ENCODE measurements at places on chromosomes 6 and 20. TPM values are rescaled to one million over a fixed set of nuclear protein-coding genes. Genes with fewer than 3 reads are reported as not detected.

Gene MOG
- not detected for total RNA-seq

Gene CALHM6
- not detected for total RNA-seq

Gene MATN4
- 0.64 TPM for total RNA-seq

DNA sequence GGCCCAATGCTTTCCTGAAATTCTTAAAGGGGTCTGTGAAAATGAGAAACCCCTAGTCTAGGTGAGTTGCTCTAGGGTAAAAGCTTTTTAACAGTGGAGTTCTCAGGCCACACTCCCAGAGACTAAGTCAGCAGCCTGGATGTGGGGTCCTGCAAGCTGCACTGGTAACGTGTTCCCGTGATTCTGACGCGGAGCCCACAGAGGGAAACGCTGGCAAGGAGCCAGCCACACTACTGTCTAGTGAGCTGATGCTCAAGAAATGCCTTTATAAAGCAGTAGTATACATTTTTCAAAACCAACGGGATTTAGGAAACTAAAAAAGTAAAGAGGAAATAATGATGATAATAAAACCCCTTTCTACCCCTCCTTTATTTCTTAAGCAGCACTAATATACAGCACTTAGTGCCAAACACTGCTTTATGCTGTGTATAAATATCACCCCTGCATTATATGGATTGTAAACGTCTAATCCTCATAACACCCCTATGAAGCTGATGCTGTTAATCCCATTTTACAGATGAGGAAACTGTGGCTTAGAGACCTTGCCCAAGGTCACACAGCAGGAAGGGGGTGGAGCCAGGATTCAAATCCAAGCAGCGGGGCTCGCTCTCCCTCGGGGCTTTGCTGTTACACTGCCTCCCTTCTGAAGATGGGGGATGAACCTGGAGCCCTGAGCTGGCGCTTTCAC, 25.0 kb downstream of the KCNK15 start:
- H3K4me1 ChIP-seq = no peaks in the 10 kb centered on the region
- H3K27me3 ChIP-seq = peaks cover 79% of the 10 kb centered on the region
- H3K4me3 ChIP-seq = no peak overlapping the region
- DNase-seq = no peak
- H3K27ac ChIP-seq = no peak overlapping the region
- H3K36me3 ChIP-seq = no peaks in the 10 kb centered on the region

GRCh38 chr6:138346302-138347195, 31.2 kb upstream of the SMIM28 start:
- no peak for DNase-seq
- H3K4me1 ChIP-seq = no peaks in the 10 kb centered on the region
- H3K27ac ChIP-seq = no peak overlapping the region

- H3K27me3 ChIP-seq = no peaks in the 10 kb centered on the region
- H3K4me1 ChIP-seq = no peaks in the 10 kb centered on the region
- no peak overlapping the region for H3K4me3 ChIP-seq
- DNase-seq = no peak
- no peaks in the 10 kb centered on the region for H3K36me3 ChIP-seq
- H3K27ac ChIP-seq = no peak overlapping the region
Measured at GRCh38 chr6:139355777-139356445, 18.5 kb downstream of the CITED2 start.

DNA sequence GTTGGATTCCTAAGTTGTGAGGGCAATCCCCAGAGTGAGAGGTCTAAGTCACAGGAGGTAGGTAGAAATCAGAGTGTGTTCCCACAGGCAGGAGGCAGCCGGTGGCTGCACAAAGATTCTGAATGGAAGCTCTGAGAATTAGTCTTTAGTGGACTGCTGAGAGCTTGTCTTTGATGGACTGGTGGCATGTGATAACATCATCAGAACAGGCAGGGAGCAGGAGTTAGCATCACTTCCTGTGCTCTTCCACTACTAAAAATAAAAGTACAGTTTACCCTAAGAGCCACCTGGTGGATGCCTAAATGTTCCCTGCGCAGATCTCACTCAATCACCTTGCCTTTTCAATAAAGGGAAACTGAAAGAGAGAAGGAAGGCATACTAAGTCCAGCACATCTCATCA, 294.6 kb upstream of the POU3F2 start:
- no peaks in the 10 kb centered on the region for H3K4me1 ChIP-seq
- no peak overlapping the region for H3K27ac ChIP-seq
- peaks cover 32% of the 10 kb centered on the region for H3K27me3 ChIP-seq
- no peaks in the 10 kb centered on the region for H3K36me3 ChIP-seq
- DNase-seq = no peak
- H3K4me3 ChIP-seq = no peak overlapping the region

DNA sequence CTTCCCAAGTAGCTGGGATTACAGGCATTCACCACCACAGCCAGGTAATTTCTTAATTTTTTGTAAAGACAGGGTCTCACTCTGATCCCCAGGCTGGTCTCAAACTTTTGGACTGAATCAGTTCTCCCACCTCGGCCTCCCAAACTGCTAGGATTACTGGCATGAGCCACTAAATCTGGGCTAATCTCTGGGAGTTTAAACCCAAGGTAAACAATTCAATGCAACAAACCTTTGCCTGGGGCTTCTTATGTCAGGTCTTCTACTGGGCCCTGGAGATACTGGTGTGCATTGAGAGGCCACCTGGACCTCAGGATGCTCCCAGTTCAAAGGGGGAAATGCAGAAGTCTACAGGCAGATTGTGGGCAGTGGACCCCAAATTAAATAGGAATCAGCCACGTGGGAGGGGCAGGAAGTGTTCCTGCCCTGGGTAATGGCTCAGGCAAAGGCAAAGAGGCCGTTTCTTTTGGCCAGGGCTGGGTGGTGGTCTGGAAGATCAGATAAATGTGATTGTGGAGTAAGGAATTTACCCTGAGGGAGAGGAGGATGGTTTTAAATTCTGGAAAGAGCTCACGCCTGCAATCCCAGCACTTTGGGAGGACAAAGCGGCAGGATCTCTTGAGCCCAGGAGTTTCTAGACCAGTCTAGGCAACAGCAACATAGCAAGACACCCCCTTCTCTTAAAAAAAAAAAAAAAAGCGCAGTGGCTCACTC, 1.3 kb upstream of the MYBL2 start:
- no peaks in the 10 kb centered on the region for H3K36me3 ChIP-seq
- no peak overlapping the region for H3K4me3 ChIP-seq
- DNase-seq = no peak

- no peaks in the 10 kb centered on the region for H3K27me3 ChIP-seq
- no peak overlapping the region for H3K27ac ChIP-seq
- no peaks in the 10 kb centered on the region for H3K4me1 ChIP-seq
- H3K4me3 ChIP-seq = no peak overlapping the region
- H3K36me3 ChIP-seq = no peaks in the 10 kb centered on the region
Measured at GRCh38 chr6:157634546-157634945, 188.5 kb upstream of the SNX9 start.

- no peak overlapping the region for H3K27ac ChIP-seq
- no peaks in the 10 kb centered on the region for H3K27me3 ChIP-seq
- DNase-seq = no peak
- no peaks in the 10 kb centered on the region for H3K36me3 ChIP-seq
Measured at GRCh38 chr6:142236691-142237090, 65.1 kb upstream of the ADGRG6 start.

- DNase-seq = no peak
- H3K4me3 ChIP-seq = no peak overlapping the region
- H3K4me1 ChIP-seq = no peaks in the 10 kb centered on the region
- H3K36me3 ChIP-seq = no peaks in the 10 kb centered on the region
Measured at GRCh38 chr6:52208612-52209011, 22.4 kb downstream of the IL17A start.

DNA sequence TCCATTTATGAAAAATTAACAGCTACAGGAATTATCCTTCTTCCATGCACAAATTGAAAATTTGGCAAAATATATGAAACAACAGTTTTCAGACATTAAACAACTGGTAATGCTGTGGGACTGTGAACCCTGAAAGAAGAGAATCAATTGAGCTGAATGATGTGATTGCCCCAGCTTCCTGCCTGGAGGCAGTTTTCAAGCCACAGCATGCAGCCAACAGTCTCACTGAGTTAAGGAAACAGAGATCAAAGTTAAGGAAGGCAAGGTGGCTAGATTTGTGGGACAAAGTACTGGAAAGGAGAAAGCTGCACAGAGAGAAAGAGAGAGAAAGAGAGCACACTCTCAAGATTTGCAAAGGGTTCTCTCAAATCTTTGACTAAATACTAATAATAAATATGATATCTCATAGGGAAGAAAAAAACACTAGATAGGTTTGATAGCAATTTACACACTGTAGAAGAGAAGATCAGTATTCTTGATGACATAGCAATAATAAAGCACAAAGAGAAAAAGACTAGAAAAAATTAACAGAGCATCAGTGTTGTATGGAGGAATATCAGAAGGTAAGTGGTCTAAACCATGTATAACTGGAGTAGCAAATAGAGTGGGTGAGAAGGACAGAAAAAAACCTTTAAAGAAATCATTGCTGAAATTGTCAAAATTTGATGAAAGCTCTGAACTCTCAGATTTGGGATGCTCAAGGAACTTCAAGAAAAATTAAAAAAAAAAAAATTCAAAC, 70.1 kb upstream of the CNKSR3 start:
- H3K4me3 ChIP-seq = no peak overlapping the region
- no peak overlapping the region for H3K27ac ChIP-seq
- no peak for DNase-seq

- no peaks in the 10 kb centered on the region for H3K36me3 ChIP-seq
- no peaks in the 10 kb centered on the region for H3K27me3 ChIP-seq
- H3K4me3 ChIP-seq = no peak overlapping the region
- DNase-seq = no peak
- no peak overlapping the region for H3K27ac ChIP-seq
- no peaks in the 10 kb centered on the region for H3K4me1 ChIP-seq
Measured at GRCh38 chr6:75893776-75894152, 144.7 kb downstream of the MYO6 start.

GRCh38 chr20:43124241-43124640, 65.5 kb downstream of the PTPRT start:
- H3K4me1 ChIP-seq = no peaks in the 10 kb centered on the region
- no peak overlapping the region for H3K4me3 ChIP-seq
- no peaks in the 10 kb centered on the region for H3K27me3 ChIP-seq

DNA sequence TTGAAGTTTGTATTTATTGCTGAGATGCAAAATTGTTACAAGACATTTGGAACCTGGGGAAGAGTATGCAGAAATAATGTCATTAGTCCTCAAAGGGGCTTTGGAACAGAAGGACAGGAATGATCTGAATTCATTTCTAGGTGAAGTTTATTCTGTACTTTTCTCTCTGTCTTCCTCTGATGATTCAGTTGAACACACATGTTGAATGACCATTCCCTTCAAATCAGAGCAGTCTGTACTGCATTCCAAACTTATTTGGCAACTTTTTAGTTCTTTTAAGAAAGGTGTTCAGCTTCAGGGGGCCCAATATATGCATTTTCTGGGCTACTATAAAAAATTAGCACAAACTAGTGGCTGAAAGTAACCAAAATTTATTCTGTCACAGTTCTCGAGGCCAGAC, 213.9 kb upstream of the LAMP5 start:
- no peak overlapping the region for H3K27ac ChIP-seq
- no peak overlapping the region for H3K4me3 ChIP-seq
- H3K27me3 ChIP-seq = no peaks in the 10 kb centered on the region
- no peaks in the 10 kb centered on the region for H3K36me3 ChIP-seq
- no peaks in the 10 kb centered on the region for H3K4me1 ChIP-seq
- DNase-seq = no peak

Data from HCT116 (cell line).